ENCODE measurements at places on chromosomes 11 and 22.
A peak's percentile ranks its signal among the peaks of the same experiment; 100 is the strongest.

- no peak for DNase-seq
Measured at GRCh38 chr22:46104881-46105493, 45.3 kb upstream of the PPARA start.

DNA sequence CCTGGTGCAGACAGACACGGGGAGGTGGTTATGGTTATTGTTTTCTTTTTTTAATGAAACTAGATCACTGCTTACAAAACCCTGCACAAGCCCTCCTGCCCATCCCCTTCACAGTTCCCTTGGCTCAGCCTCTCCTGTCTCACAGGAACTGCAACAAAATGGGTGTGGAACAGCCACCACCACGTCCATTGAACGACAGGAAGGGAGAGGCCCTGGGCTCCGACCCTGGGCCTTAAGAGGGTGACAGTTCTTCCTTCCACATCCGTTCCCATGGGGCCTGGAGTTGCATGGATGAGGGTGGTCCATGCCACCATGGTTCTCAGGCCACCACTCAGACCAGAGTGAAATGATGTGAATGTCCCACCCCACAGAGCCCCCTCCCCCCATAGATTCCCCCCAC lies 15.7 kb downstream of the PRPF19 start:
- DNase-seq = no peak

- DNase-seq = no peak
Measured at GRCh38 chr11:120179057-120179672, 31.7 kb upstream of the OAF start.

DNA sequence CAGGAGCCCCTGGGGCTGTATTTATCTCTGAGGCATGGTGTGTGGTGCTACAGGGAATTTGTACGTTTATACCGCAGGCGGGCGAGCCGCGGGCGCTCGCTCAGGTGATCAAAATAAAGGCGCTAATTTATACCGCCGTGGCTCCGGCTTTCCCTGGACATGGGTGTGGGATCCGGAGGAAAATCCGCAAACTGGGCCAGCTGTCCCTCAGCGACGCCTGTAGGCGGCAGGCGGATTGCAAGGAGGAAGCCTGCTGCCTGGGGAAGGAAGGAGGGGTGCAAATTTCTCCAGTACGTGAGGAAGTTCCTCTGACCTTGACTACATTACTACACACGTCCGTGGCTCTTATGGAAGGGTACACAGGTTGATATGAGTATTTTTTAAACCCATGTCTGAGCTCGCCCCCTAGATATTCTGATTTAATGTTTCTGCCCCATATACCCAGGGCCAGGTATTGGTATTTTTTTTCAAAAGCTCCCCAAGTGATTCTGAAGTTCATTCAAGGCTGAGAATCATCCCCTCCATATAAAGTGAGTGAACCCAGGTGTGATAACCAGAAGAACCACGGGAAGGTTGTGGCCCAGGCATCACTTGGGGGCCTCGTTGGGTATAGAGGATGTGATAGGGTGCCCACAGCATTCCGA lies 2.8 kb downstream of the MYOD1 start:
- DNase-seq = no peak

DNA sequence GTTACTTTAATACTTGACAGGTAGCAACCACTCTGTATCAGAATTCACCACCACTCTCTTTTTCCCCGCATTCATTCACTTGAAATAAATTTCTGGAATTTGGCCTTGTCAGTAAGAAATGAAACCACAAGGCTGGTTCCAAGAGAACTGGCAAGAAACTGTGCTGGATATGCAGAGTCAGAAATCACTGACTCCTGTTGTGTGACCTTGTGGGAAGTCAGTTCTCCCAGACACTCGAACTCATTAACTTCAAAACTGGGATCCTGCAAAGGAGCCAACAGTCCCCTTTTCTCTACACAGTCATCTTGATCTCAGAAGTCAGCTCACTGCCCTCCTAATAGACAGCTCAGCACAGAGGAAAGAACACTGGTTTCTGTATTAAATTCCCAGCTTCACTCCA lies 142.7 kb downstream of the LRRC4C start:
- no peak for DNase-seq

DNA sequence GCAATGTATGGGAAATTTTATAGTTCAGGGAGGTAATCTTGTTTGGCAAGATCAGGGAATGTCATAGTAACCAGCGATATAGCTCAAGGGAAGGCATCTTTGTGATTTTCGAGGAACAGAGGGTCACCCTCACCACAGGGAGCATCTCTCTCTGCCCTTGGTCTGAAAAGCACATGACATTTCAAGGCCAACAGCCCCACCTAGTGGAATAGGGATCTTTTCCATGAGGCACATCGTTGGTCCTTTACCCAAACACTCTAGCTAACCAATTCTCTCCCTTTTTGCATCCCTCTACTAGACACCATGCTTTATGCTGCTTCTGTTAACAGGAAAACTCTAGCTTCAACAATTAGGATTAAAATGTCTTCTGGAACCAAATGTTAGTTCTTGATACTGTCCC lies 179.0 kb downstream of the GRM5 start:
- DNase-seq = peak; percentile 49

DNA sequence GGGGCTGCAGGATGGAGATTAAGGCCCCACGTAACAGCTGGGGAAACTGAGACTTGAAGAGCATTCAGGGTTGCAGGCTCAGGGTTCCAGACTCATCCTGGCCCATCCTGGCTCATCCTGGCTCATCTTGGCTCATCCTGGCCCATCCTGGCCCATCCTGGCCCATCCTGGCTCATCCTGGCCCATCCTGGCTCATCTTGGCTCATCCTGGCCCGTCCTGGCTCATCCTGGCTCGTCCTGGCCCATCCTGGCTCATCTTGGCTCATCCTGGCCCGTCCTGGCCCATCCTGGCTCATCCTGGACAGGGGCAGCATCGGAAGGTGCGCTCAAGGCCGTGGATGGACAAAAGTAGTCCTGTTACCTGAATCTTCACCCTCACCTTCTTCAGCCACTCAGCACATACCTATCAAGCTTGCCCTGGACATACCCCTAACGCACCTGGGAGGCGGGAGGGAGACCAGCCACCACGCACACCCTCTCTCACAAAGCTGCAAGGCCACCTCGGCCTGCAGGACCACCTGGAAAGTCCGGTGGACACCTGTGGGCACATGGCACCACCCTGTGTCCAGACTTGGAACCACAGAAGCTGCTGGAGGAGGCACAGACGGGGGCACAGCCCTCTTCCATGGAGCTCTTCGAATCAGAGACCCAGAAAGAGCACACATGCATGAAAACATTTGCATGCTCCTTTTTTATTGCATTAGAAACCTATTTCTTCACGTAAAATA lies 20.3 kb upstream of the NLRP6 start:
- no peak for DNase-seq

GRCh38 chr11:126546191-126546590 lies 190.7 kb downstream of the ST3GAL4 start:
- no peak for DNase-seq

DNA sequence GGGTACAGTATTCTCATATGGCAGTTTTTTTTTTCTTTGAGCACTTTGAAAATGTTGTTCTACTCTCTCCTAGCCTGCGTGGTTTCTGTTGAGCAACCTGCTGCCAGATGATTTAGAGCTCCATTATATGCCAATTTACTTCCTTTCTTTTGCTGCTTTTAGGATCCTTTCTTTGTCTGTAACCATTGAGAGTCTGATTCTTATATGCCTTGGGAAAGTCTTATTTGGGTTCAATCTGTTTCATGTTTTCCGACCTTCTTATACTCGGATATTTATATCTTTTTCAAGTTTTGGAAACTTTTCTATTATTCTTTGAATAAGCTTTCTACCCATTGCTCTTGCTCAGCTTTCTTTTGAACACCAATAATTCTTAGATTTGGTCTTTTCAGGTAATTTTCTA lies 138.1 kb upstream of the RAG2 start:
- DNase-seq = no peak

DNA sequence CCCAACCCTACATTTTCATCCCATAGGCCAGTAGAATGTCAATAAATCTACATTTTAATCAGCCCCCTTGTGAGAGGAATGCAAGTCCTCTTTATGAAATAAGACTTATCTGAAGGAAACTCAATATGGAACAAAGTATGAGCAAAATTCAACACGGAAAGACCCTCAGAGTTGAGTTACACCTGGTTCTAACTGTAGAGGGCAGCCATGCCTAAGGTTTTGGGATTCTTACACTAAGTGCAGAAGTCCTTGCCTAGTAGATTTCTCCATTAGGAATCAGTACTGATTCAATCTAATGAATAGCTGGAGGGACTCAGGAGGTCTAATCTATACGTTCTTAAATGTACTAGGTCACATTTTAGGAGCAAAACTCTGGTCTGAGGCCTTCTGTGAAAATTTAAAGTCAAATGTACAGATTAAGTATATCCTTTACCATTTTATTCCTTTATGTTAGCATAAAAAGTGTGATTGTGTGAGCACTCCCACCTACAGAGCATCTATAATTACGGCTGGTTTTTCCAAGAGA lies 904.5 kb downstream of the DLG2 start:
- DNase-seq = peak; percentile 36

DNA sequence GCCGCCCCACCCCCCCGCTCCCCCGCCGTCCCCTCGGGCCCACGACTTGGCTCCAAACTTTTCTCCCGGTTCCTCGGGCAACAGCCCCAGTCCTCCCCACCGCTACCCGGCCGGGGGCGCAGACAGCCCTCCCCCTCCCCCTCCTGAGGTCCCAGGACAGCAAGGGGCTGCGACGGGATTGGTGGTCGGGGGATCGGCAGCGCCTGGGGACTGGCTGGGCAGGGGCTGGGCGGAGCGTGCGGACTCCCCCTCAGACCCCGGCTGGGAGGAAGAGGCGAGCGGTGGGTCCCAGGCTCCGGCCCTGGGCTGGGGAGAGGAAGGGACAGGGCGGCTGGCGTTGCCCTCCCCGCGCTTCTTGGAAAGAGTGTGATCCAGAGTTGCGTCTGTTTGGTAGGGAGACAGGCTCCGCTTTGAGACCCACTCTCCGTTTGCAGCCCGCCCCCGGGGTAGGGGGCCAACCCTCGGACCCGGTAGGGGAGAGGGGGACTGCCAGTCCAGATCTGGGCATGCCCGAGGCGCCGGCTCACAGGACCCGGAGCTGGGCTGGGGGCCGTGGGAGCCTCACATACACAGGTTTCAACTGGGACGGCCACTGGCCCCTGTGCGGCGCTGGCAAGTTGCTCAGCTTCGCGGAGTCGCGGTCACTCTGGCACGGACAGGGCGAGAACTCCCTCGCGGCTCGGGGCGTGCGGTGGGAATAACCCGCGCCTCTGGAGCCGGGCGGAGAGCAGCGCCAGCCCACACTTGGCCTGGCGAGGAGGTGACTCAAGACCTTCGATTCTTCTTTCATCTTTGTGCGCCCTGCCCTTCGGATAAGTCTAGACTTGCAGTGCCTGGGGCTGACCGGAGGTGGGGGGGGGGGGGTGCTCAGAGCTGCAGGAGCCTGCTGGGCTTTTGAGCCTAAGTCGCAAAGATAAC lies 999 bp downstream of the TSKU start:
- DNase-seq = no peak

GRCh38 chr11:67062526-67063373 lies 6.1 kb downstream of the RHOD start:
- no peak for DNase-seq

DNA sequence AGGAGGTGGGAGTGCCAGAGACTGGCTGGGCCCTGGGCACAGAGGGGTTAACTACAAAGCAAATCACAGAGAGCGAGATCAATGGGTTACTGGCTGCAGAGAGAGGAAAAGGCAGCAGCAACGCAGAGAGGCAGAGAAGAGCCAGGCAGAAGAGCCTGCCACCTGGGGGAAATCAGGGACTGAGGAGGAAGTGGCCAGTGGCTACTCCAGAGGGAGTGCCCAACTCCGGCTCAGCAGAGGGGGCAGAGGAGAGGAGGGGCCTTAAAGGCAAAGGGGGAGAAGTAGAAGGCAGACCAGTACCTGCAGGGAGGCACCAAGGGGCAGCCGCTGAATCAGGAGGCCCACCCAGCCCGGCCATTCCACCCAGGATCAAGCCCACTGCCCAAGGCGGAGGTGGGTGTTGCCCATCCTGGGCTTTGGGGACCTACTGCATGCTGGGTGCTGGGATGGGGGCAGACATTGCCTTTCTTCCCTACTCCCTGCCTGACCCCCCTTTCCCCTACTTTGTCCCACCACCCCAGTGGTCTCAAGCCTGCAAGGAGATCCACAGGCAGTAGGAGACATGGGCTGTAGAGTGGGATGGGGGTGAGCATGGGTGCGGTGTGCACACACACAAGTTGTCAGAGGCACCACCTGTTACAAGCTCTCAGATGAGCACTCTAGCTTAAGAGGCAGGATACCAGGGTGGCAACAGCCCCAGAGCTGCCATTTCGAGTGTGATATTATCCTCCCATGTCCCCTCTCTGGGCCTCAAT lies 926 bp upstream of the GALR3 start:
- DNase-seq = no peak

DNA sequence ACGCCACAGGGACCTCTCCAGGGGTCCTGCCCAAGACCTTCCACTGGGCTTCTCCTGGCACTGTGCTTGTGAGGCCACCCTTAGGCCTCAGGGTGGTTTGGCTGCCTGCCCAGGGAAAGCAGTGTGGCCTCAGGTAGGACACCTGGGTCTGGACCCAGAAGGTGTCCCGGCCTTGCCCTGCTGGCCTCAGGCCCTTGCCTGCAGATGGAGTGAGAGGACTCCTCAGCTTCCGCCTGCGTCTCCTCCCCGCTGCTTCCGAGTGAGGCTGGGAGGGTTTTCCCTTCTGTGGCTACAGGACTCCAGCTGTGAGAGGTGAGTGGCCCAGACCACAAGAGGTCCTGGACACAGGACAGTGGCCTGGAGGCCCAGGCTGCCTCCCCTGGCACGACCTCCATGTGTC lies 60.4 kb downstream of the WNT7B start:
- DNase-seq = no peak
